NCI-H1092 treated with DMSO at 0.1 percent for 48 hours (cell line): ENCODE measurements at places on chromosomes 13 and 19.

- no peak for DNase-seq
Measured at GRCh38 chr13:75454497-75454896, 27.5 kb downstream of the TBC1D4 start.

DNA sequence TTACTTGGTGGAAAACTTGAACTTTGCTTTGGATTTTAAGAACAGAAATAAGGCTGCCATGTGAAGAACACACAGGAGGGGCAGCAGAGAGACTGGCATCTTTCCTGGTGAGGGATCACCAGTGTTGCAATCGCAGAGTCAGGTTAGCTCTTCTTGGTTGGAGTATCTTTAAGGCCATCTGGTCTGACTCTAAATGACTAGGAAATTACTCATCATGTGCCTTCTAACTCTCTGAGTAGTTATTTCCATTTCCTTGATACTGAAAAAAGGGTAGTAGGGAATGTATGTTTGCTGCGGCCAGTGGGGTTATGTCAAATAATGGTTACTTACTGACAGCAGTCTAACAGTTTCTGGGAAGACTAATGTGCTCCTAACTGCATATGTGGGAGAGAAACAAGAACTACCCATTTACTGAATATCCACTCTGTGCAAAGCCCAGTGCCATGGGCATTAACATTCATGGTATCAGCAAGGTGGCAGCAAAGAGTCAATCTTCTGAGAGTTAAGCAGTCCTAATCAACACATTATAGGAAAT is 122.1 kb downstream of the COG6 start:
- DNase-seq = peak; percentile 8

DNA sequence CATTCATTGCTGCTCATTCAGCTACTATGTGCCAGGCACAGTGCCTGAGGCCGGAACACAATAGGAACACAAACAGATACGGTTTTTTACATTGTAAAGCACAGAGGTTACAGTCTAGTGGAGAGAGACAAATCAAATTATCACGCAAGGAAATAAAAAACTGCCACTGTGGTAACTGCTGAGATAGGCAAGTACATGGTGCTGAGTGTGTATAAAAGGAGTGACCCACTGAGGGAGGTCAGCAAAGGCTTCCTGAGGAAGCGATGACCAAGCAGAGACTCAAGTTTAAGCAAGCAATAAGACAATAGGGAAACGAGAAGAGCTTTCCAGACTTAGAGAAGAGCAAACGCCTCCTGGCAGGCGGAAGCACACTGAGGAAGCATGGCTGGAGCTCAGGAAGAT is 56.4 kb downstream of the NUFIP1 start:
- DNase-seq = no peak

- DNase-seq = no peak
Measured at GRCh38 chr13:42539670-42540069, 34.3 kb upstream of the TNFSF11 start.

DNA sequence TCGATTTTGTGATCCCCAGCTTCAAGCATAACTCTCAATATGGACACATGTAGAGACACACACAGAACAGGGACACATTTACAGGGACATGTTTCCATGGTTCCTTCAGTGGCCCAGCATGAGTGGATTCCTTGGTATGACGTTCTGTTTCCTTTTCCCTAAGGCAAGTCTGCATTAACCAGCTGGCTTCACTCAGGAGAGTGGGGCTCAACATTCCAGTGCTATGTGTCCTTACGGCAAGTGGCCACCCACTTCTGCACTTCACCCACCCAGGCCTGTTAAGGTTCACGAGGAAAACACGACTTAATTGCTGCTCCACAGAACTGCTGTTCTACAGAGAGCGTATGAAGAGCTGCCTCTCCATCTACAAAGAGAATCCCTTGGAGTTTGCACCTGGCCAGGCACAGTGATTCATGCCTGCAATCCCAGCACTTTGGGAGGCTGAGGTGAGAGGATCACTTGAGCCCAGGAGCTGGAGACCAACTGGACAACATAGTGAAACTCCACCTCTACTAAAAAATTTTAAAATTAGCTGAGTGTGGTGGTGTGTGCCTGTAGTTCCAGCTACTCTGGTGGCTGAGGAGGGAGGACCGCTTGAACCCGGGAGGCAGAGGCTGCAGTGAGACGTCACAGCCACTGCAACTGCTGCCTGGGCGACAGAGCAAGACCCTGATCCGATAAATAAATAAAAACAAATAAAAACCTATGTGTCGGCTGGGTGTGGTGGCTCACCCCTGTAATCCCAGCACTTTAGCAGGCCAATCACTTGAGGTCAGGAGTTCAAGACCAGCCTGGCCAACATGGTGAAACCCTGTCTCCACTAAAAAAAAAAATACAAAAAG is 32.5 kb downstream of the BRD4 start:
- DNase-seq = no peak

- peak; percentile 46 for DNase-seq
Measured at GRCh38 chr13:33228648-33229445, 56.7 kb downstream of the STARD13 start.

- DNase-seq = no peak
Measured at GRCh38 chr13:77916488-77916887, 2.1 kb downstream of the EDNRB start.

DNA sequence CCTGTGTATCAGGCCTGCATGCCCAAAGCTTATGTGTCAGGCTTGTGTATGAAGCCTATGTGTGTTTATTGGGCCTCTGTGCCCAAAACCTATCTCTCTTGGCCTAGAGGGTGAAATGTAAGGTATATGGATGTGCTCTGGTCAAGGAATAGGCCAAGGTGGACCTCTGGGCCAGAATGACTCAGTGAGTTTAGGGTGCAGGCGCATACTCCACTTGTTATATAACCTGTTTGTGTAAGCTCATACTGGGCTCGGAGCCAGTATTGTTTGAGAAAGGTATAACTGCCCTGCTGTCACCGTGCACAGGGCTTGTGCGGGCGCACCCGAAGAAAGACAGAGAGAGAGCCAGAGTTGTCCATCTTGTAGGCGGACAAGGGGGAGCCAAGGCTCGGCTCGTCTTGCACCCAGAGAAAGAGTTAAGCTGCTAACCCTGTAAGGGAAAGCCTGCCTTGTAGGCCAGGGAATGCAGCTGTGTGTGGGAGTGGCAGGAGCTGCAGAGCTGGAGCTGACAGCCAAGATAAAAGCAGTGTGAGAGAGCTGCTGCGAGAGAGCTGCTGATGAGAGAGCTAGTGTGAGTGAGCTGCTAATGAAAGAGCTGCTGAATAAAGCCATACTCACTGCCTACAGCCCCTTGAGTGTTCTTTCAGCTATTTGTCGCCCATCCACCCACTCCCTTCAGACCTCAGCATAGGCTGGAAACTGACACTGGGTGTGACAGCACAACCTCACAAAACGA is 43.4 kb upstream of the N4BP2L1 start:
- DNase-seq = no peak

- DNase-seq = no peak
Measured at GRCh38 chr13:34462843-34463242, 479.2 kb upstream of the NBEA start.

GRCh38 chr19:34988119-34988518 is 12.0 kb upstream of the GRAMD1A start:
- DNase-seq = no peak

DNA sequence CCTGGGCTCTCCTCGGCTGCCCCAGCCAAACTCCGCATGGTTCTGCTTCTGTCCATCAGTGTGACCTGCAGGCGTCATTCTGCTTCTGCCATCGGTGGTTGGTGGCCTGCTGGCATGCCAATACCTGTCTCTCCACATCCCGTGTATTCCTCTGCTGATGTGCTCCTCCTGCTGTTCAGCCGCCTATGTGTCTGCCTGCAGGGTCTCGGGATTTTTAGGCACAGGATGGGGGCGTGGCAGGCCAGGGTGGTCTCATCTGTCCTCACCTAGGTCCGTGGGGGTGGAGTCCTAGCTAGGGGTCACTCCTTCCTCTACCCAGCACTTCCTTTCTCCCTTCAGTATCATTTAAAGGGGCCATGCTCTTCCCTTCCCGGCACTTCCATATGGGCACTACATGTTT is 33.0 kb upstream of the SGCG start:
- no peak for DNase-seq
